ENCODE measurements at places on chromosomes 5 and 9.

DNA sequence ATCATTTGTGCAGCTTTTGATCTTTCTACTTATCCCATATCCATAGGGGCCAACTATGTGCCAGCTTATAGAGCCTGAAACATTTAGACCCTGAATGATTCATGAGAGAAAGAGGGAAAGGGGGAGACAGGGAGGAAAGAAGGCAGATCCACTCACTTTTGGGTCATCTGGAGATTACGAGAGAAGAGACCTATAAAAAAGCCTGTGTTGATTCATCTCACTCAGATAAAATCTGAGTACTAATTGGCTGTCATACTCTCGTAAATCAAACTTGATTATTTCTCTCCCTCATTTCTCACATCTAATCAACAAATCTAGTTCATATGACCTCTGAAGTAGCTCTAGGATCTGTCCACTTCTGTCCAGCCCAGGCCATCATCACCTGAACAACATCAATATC, 137.1 kb downstream of the ARL15 start:
- DNase-seq: no peak

DNA sequence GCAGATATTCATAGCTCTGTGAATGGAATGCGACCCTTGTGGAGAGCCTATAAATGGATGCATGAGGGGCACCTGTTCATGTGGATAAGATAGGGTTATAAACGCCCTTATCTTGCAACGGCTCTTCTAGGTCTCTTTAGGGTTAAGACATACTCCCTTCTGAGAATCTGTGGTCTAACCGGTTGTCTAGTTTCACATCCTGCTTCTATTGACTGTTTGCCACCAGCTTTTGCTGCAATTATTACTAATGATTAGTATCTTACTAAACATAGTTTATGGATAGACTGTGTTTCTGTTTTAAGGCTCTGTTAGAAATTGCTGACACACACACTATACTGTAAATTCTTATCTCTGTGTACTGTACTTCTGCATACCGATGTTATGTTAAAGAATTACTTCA, 198.9 kb upstream of the CYLC2 start:
- no peak for DNase-seq

DNA sequence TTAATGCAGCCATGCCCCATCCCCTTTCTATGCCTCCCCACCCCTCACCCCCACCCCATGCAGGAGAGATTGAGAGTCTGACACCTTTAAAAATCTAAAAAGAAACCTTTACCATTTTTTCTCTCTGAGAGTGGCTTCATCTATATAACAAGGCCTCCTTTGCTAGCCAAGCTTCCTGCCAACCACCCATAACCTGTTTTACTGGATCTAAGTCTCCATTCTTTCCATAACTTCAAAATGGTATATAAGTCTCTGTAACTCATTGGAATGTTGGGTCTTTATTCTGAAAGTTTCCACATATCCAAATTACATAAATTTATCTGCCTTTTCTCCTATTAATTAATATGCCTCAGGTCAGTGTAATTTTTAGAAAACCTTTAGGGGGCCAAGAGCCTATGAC, 1174.0 kb downstream of the MAT2B start:
- no peak for DNase-seq

GRCh38 chr9:89701221-89701798, 96.5 kb downstream of the GADD45G start:
- peak; percentile 70 for DNase-seq

DNA sequence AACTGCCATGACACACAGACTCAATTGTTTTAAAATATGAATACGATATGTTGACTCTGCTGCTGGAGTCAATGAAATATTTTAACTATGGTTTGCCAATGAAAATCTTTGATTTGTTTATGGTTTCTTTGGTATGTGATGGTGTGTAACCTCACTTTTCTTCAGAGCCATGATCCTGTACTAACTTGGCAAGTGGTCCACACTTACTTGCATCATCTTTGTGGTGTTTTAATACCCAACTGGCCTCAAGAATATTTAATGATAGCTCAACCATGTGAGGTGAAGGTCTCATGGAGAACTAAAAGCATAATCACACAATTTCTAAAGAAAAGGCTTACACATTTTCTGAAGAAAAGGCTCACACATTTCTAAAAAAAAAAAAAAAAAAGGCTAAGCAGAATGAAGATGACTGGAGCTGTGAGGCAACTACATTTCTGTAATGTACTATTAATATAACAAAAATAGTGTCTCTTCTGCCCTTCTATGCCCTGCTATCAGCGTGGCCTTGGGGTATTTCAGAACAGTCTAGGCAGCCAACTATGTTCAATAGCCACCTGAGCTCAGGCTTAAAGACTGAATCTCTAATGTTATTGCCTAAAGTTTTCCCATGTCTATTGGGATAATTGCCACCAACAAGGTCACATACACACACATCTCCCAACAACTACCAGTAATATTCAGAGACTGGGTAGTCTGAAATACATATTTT, 395.0 kb downstream of the MLLT3 start:
- DNase-seq: no peak

- no peak for DNase-seq
Observed at GRCh38 chr5:140707812-140708211, 7.6 kb downstream of the ZMAT2 start.

DNA sequence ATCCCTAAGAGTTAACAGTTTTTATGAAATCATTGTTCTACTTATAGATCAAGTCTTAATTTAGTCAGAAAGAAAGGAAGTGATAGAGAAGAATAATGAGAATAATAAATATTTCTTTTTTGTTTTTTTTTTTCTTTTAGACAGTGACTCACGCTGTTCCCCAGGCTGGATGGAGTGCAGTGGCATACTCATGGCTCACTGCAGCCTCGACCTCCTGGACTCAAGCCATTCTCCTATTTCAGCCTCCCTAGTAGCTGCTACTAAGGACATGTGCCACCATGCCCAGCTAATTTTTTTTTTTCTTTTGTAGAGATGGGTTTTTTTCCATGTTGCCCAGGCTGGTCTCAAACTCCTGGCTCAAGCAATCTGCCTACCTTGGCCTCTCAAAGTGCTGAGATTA, 11.0 kb downstream of the IFNA21 start:
- DNase-seq: no peak

GRCh38 chr9:75242426-75242825, 154.1 kb downstream of the OSTF1 start:
- no peak for DNase-seq

DNA sequence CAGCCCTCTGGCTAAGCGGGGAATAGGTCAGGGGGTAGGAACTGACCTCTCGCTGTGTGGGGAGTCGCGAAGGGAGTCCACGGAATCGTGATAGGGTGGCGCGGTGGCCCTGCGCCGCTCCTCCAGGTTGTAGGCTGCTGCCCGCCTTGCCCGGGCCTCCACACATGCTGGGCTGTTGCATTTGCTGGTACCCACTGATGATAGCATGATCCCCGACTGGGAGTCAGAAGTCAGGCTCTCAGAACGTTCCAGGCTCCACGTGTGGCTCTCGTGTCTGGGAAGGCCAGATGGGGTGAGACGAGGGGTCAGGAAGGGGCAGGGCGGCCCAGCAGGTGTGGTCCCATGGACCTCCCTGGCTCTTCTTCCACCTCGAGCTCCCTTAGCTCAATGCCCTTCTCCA, 56.0 kb downstream of the PSD2 start:
- no peak for DNase-seq

DNA sequence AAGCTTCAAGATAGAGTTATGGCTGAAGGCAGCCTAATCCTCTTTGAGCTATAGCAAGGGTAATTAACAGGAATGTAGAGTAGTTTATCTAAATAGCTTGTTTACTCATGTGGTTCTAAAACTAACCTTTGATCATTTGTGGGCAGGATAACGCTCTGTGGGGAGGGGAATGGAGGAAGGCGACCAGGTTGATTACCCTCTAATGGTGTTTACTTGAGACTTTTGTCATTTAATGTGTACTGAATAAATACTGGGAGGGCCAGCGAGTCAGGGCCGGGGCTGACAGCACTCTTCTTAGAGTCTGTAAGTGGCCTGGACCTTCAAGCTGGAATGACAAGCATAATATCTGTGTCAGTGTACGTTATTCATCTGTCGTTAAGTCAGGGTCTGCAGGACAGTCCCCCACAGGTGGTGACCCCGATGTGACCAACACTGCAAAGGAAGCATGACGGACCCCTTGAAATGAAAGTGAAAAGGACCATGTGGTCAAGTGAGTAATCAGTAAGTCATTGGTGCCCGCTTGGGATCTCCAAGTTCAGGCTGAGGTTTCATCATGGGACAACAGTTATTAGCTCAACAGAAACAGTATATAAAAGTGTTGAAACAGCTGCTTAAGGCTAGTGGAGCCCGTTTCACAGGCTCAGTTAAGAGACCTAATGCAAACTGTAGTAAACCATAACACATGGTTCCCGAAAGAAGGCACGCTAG, 162.6 kb downstream of the CPLANE1 start:
- no peak for DNase-seq

GRCh38 chr5:90293931-90294330, 115.6 kb downstream of the CETN3 start:
- DNase-seq: no peak

GRCh38 chr9:23492126-23493002, 333.7 kb downstream of the ELAVL2 start:
- DNase-seq: no peak

DNA sequence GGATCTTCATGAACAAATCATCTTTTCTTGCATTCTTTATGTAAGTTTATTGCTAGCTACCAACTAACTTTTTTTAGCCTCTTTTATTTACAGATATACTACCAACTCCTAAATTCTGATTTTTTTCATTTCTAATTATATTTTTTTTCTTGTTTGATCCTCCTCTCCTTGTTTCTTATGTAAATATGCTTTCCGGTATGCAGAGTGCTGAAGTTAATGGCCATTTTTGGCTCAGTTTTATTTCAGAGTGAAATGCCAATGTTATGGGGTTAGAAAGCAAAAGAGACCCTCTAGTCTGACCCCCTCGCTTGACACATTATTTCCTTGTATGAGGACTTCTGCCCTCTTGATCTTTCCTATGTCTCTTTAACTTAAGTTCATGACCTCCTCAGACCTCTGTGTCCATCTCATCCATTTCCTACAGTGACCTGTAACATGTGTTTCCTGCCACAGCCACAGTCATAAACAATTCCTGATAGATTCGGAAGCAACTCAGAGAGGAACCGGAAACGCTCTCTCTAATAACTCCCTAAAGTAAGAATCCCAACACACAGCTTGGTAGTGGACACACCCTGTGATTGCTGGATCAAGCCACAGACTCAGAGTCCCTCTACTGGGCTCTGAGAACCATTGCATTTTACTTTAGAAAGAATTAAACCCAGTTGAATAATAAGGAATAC, 42.9 kb upstream of the AFAP1L1 start:
- no peak for DNase-seq

GRCh38 chr9:37369671-37370070, 52.8 kb upstream of the GRHPR start:
- no peak for DNase-seq

DNA sequence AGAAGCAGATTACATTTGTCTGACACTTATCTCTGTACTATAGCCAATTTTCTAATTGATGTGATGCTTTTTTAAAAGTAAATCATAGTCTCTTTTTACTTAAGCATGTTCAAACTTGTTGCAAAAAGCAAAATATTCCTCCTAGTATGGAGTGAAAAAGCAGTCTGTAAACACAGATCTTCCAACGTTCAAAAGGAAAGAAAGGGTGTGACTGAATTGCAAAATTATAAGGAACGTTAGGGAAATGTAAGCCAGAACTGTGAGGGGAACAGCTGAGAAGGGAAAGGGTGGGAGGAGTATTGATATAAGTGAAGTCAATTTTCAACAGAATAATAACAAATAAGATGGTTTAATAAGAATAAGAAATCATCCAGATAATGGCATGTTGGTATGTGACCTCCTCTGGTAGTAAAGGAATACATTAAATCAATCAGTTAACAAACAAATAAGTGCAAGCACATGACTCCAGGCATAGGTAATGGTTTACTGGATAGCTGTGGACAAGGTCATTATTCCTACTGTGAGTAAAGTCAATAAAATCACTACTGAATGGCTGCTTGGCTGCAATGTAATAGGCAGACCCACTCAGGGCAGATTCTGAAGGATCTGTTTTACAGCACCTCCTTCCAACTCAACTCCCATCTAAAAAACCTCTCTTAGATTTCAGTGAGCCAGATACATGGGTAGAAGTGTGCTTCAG, 239.1 kb upstream of the NMUR2 start:
- DNase-seq: no peak

- no peak for DNase-seq
Observed at GRCh38 chr5:137148655-137149054, 350.5 kb downstream of the SPOCK1 start.

DNA sequence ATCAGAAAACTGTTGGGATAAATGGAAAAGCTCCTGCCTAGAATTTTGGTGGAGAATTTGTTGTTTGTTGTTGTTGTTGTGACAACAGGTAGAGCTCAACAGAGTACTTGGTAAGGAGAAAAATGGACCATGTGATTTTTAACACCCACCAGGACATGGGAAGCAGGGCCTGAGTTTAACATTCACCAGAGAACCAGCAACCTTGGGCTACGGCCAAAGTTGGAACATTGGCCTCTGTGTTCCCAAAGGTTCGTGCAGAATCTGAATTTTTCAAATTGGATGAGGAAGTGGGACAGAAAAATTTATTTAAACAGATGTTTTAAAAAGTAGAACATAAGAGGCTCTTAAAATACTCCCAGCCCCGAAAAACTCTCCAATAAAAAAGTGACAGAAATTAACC, 127.0 kb downstream of the GNA14 start:
- no peak for DNase-seq

DNA sequence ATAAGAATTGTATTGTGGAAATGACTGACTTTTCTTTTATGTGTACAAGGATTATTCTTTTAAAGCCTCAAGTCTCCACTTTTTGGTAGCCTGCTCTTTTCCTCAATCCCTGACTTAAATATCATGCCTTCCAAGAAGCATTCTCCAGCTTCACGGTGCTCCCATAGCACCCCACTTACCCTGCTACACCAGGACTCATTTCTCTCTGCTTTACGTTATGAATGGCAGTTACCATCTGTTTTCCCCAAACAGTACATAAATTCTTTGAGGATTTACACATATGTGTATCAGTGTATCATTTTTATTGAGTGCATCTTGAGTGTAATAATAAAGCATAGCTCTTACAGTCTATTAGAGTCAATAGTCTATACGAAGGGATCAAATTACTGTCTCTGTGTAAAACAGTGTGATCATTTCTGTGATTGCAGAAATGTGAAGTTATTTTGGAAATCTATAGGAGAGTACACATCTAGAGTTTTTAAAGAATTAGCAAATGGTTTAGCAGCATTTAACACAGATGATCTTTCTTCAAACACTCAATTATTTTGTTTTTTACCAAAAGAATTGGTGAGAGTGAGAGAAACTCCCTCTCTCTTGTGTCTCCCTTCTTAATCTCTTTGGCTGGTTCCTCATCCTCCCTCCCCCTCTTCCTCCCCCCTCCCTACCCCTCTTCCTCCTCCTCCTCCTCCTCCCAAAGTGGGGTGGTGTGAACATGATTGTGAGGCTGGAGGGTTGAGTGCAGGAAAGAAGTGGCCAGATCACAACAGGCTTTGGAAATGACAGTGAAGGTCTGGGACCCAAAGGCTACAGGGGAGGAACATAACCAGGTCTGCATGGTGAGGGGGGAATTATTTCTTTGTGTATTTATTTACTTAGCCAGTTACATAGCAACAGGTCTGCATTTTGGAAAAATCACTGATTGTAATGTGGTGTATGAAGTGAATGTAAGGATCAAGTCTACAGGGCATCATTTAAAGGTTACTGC, 27.6 kb upstream of the ECM2 start:
- no peak for DNase-seq

Data from activated CD4-positive, alpha-beta T cell treated with anti-CD3 and anti-CD28 coated beads, Interleukin-2, amount 50 U/mL, for 4 hours (primary cell).